ENCODE measurements at places on chromosomes 7 and 10. TPM values are rescaled to one million over a fixed set of nuclear protein-coding genes. Genes with fewer than 3 reads are reported as not detected.

GRCh38 chr7:106485919-106486318 is 175.0 kb downstream of the CCDC71L start:
- no peaks in the 10 kb centered on the region for H3K36me3 ChIP-seq
- no peak overlapping the region for H3K4me3 ChIP-seq
- H3K27me3 ChIP-seq, result no peaks in the 10 kb centered on the region
- H3K4me1 ChIP-seq, result peaks cover 7% of the 10 kb centered on the region

DNA sequence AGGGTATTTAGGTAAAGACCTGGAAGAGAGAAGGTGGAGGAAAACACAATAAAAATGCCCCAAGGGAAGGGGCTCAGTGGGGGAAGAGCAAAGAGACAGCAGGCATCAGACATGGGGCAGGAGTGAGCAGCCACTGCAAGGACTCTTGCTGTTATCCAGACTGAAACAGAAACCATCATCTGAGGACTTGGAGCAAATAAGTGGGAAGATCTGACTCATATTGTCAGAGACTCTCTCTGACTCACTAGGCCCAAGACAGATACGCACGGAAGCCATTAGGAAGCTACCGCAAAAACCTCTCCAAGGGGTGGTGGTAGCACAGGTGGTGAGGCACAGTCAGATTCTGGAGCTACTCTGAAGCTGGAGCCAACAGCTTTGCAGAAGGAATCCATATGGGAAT is 110.7 kb downstream of the RNF32 start:
- peaks cover 14% of the 10 kb centered on the region for H3K36me3 ChIP-seq
- H3K4me1 ChIP-seq, result peaks cover 2% of the 10 kb centered on the region
- peak; percentile 27 for DNase-seq
- no peak overlapping the region for H3K4me3 ChIP-seq

Gene COL1A2
- total RNA-seq, result 0.15 TPM

- H3K27ac ChIP-seq, result no peak overlapping the region
- H3K36me3 ChIP-seq, result no peaks in the 10 kb centered on the region
- no peaks in the 10 kb centered on the region for H3K4me1 ChIP-seq
- H3K4me3 ChIP-seq, result no peak overlapping the region
- H3K27me3 ChIP-seq, result peaks cover 2% of the 10 kb centered on the region
- no peak for DNase-seq
These were observed 267.0 kb downstream of the FRMD4A start for GRCh38 chr10:14063531-14064285.

DNA sequence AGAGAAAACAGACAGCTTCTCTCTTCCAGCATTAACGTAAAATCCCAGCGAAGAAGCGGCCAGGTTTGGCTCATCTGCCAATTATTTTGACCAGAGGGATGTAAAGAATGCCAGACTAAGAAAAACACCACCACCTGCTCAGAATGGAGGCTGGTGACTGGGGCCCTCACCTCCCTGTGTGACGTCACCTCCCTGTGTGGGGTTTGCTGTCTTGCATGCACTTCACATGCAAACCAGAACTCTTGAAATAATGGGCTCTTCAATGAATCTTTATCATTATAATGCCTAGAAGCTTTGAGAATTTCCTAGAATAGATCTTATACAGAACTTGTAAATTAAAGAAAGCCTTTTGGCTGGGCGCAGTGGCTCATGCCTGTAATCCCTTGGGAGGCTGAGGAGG is 101.8 kb upstream of the WAC start:
- no peak for DNase-seq
- H3K36me3 ChIP-seq, result no peaks in the 10 kb centered on the region
- H3K4me1 ChIP-seq, result peaks cover 13% of the 10 kb centered on the region
- no peak overlapping the region for H3K27ac ChIP-seq

- H3K36me3 ChIP-seq, result no peaks in the 10 kb centered on the region
- peaks cover 11% of the 10 kb centered on the region for H3K27me3 ChIP-seq
- H3K4me3 ChIP-seq, result no peak overlapping the region
- no peak overlapping the region for H3K27ac ChIP-seq
- no peak for DNase-seq
These were observed 51.8 kb upstream of the BET1 start for GRCh38 chr7:94055963-94056362.

Gene ZNF425
- 1.0 TPM for total RNA-seq

- DNase-seq, result no peak
- H3K36me3 ChIP-seq, result peaks cover 2% of the 10 kb centered on the region
- H3K4me1 ChIP-seq, result no peaks in the 10 kb centered on the region
- H3K27ac ChIP-seq, result no peak overlapping the region
- no peak overlapping the region for H3K4me3 ChIP-seq
These were observed 26.1 kb upstream of the DUSP5 start for GRCh38 chr10:110471566-110472139.

Gene CPVL
- not detected for total RNA-seq

DNA sequence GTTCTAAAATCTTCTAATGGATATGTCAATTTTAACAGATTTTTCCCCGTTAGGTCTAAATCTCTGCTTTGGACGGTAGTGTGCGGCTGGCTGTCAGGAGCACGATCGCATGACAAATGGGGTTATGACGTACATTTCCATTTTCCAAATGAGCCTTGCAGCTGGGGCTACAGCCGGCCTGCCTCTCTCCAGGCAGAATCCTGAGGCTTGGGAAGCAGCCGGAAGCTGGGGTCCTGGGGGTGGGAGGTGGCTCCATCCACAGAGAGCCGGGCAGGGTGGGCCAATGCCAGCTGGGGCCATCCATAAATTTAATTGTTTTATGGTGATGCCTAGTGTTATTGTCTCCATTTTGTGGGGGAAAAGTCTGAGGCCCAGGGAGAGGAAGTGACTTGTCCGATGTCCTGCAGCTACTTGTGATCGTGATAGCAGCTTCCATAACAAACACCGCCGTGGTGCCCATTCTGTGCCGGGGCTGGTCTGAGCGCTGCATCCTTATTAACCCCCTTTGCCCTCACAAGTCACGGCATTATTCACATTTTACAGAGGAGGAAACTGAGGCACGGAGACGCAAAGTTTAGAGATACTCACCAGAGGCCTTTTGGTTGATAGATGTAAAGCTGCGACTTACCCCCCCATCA is 53.0 kb upstream of the EBF3 start:
- peaks cover 18% of the 10 kb centered on the region for H3K4me1 ChIP-seq
- H3K27me3 ChIP-seq, result peaks cover 3% of the 10 kb centered on the region
- DNase-seq, result no peak
- H3K27ac ChIP-seq, result no peak overlapping the region

DNA sequence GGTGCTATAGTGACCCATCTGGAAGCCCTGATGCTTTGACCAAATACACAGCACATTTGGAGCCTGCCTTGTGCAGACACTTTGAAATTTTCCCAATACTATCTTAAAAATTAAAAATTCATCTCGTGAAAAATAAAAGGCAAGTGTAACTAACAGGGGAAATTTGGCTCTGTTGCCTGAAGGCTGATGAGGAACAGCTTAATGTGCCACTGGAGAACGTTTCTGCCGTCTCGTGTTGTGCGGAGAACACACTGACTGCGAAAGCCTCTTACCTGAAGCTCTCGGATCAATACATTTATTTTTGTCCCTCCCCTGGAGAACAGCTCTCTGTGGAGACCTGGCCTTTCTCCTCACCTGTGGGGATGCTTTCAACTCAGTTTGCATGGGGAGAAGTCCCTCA is 77.2 kb upstream of the CHST15 start:
- no peaks in the 10 kb centered on the region for H3K36me3 ChIP-seq
- H3K4me1 ChIP-seq, result no peaks in the 10 kb centered on the region
- H3K27me3 ChIP-seq, result no peaks in the 10 kb centered on the region
- H3K27ac ChIP-seq, result no peak overlapping the region

Gene STAG3
- 24.7 TPM for total RNA-seq

DNA sequence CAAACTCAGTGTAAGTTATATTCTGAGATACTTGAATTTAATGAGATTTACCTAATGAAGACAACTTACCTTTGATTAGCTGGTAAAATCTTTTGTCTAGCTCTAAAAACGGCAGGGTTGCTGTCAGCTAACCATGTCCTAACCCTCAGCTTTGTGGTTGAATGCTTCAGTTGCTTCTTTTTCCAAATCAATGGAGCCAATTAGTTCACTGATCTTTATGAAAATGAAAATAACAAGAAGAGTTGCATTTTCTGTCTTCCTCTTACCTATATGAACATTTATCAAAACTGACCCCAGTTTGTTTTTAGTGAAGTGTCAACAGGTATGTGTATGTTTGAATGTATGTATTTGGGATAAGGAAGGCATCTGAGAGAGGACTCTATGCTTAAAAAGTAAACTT is 253.1 kb upstream of the MTPN start:
- no peaks in the 10 kb centered on the region for H3K27me3 ChIP-seq
- H3K4me3 ChIP-seq, result no peak overlapping the region
- no peak for DNase-seq
- no peak overlapping the region for H3K27ac ChIP-seq
- H3K36me3 ChIP-seq, result no peaks in the 10 kb centered on the region

GRCh38 chr10:101301111-101301731 is 52.7 kb upstream of the BTRC start:
- no peaks in the 10 kb centered on the region for H3K4me1 ChIP-seq
- no peak overlapping the region for H3K4me3 ChIP-seq
- DNase-seq, result peak; percentile 46
- no peak overlapping the region for H3K27ac ChIP-seq
- H3K36me3 ChIP-seq, result no peaks in the 10 kb centered on the region

- peak overlapping the region; percentile 71 for H3K27ac ChIP-seq
- peak; percentile 82 for DNase-seq
- no peaks in the 10 kb centered on the region for H3K27me3 ChIP-seq
- H3K4me1 ChIP-seq, result peaks cover 88% of the 10 kb centered on the region
- H3K36me3 ChIP-seq, result peaks cover 38% of the 10 kb centered on the region
- no peak overlapping the region for H3K4me3 ChIP-seq
These were observed 81.7 kb downstream of the RNF216 start for GRCh38 chr7:5699467-5700384.

DNA sequence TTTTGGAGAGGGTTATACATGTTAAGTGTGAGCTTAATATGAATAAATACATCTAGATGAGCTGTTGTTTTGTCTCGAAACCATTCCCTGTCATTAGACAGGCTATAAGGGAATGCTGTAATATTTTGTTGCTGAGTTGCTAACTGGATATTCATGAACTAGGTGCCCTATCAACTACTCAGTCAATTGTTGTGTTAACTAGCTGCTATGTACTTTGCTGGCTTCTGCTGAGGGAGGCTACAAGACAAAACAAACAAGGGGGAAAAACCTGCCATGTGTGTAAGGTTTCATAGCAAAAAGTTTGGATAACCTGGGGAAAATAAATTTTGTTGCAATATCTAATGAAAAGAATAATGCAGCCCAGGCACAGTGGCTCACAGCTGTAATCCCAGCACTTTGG is 110.4 kb downstream of the CSTF2T start:
- DNase-seq, result no peak
- no peaks in the 10 kb centered on the region for H3K4me1 ChIP-seq
- no peak overlapping the region for H3K27ac ChIP-seq
- H3K27me3 ChIP-seq, result peaks cover 1% of the 10 kb centered on the region
- H3K36me3 ChIP-seq, result no peaks in the 10 kb centered on the region

Gene KCND2
- total RNA-seq, result not detected

- H3K4me3 ChIP-seq, result no peak overlapping the region
- no peaks in the 10 kb centered on the region for H3K4me1 ChIP-seq
- no peaks in the 10 kb centered on the region for H3K27me3 ChIP-seq
- no peak for DNase-seq
These were observed 72.0 kb downstream of the FGFR2 start for GRCh38 chr10:121526135-121526790.

GRCh38 chr10:82089327-82089726 is 214.3 kb downstream of the NRG3 start:
- no peaks in the 10 kb centered on the region for H3K27me3 ChIP-seq
- no peak for DNase-seq
- H3K4me3 ChIP-seq, result no peak overlapping the region

DNA sequence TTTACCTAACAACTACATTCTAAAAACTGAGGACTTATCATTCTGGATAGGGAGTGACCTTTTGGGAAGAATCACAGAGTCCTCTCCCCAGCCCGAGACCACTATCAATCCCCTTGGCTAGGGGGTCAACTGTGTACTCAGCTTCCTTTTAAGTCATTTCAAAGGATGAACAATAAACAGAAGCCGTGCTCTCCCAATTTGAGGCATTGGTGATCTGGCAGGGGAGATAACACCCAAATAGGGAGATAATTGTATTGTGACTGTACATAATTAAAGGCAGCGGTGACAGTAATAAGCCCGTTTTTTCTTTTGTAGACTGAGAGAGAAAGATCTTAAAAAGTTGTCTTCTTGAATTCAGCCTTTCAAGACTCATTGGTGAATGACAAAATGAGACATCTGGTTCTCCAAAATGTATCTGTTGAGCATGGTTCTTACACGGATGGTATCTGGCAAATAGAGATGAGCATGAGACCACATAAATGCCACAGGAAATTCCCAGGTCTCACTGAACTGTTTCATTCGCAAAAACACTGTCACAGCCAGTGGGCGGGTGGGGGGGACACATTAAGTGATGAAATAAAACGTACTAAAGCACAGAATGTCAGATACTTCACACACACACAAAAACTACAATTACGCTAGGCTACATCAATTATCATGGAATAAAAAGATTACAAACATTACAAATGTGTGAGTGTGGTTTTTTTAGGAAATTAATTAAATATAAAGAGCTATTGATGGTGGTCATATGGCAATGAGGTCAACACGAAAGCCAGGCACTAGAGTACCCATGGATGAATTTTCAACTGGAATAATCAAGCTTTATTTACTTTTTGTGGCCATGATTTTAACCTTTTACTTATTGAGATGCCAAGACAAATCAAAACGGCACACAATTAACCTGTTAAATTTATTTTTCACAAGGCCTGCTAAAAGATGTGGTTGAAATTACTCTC is 108.4 kb downstream of the HIPK2 start:
- peaks cover 23% of the 10 kb centered on the region for H3K4me1 ChIP-seq
- DNase-seq, result no peak
- H3K27ac ChIP-seq, result no peak overlapping the region

GRCh38 chr7:74441801-74442200 is 11.9 kb upstream of the GTF2IRD1 start:
- no peaks in the 10 kb centered on the region for H3K4me1 ChIP-seq
- no peaks in the 10 kb centered on the region for H3K36me3 ChIP-seq
- DNase-seq, result no peak
- no peaks in the 10 kb centered on the region for H3K27me3 ChIP-seq

DNA sequence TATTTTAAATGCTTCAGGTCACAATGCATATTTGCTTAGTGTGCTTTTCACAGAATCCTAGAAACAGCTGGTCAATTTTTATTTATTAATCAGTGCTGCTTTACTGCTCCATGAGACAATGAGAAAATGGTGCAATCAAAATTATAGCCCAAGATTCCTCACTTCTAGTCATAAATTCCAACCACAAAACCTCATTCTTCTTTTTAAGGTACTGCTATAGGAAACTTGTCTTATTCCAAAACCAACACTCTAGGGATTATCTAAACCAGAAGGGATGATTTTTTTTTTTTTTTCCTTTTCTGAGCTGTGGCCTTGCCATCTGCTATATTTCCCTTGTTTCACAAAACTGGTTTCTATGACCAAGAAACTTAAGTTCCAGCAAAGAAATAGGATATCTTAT is 64.0 kb upstream of the SEMA3A start:
- H3K27ac ChIP-seq, result no peak overlapping the region
- H3K4me3 ChIP-seq, result no peak overlapping the region
- DNase-seq, result no peak
- no peaks in the 10 kb centered on the region for H3K36me3 ChIP-seq
- no peaks in the 10 kb centered on the region for H3K4me1 ChIP-seq

Gene TRIL
- not detected for total RNA-seq

Data from activated CD4-positive, alpha-beta T cell treated with anti-CD3 and anti-CD28 coated beads, Interleukin-2, amount 10 ng/mL, durations not matched to agents 7 days and 5 days (primary cell).